Muscle of back (tissue), 13 donors: ENCODE measurements at places on chromosomes 3 and 15.

GRCh38 chr3:123258811-123259420 lies 57.2 kb downstream of the SEC22A start:
- DNase-seq = peak; percentile 47

DNA sequence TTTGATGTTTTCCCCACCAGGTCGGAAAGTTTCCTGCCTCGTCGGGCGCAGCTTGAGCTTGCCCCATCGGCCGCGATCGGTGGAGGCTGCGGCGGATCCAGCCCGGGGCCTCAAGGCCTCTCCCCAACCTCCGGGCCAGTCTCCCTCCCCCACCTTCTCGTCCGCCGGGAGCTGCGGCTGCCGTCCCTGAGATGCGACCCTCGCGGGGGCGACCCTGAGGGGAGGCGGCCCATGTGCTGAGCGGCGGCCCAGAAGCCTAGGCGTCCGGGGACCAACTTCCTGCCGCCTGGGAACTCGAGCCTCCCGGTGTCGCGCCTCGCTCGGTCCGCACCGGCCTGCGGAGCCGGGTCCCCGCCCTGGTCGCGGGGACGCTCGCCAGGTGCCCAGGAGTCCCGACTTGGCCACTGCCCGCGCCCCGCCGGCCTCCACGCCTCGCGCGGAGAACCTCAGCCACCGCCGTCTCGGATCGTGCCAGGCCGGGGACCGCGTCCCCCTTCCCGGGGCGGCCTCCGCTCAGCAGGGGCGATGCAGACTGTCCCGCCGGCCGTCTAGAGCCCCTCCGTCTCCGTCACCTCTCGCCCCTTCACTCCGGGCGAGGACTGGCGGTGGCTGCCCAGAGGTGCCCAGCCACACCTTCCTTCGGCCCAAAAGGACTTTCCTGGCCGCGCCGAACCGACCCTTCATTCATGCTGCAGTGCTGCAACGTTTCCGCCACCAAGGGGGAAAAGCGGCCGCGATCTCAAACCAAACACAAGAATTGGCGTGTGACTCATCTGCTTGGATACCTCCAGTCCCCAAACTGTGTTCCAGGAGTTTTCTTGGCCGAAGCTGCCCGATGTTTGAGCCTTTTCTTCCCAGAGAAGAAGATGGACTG lies 656 bp downstream of the SLMAP start:
- peak; percentile 65 for DNase-seq

- no peak for DNase-seq
Observed at GRCh38 chr3:196942915-196943277, 568 bp upstream of the NCBP2 start.

GRCh38 chr3:43390255-43390588 lies 103.9 kb downstream of the SNRK start:
- DNase-seq = no peak

DNA sequence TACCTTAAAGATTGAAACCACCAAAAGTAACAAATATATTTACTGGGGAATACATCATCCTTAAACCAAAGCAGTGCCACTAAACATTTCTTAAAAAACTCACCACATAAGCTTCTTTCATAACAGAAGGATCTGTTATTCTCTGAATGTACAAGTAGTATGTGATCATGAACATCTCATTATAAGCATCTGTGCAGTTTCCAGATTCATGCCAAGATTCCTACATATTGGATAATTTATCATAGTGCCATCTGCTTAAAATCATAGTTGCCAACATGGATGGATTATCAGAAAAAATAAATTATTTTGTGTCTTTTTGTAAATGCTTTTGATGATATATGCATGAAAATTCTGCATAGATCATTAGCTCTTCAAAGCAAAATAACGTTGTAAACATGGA lies 21.8 kb upstream of the BCHE start:
- no peak for DNase-seq

- DNase-seq = no peak
Observed at GRCh38 chr15:49857496-49858475, 236.9 kb downstream of the DTWD1 start.

DNA sequence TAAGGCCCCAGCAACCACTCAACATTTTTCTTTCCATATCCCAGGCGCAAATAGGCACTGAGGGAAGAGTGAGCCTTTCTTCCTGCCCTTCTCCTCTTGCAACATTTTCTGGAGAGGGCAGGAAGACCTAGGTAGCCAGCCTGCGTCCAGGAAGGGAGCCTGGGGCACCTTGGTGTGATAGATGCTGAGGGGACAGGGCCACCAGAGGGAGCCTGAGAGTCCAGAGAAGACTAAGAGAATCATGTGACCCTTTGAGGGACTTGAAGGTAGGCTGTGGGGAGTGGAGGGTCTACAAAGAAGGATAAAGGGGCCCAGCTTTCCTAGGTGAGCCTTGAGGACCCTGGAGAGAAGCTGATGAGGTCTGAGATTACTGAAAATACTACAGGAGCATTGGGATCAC lies 346.6 kb downstream of the CNTN6 start:
- DNase-seq = no peak
